ENCODE measurements at places on chromosomes 3 and 15.
A peak's percentile ranks its signal among the peaks of the same experiment; 100 is the strongest.

- DNase-seq, result no peak
Observed at GRCh38 chr15:90306560-90306959, 41.1 kb downstream of the NGRN start.

DNA sequence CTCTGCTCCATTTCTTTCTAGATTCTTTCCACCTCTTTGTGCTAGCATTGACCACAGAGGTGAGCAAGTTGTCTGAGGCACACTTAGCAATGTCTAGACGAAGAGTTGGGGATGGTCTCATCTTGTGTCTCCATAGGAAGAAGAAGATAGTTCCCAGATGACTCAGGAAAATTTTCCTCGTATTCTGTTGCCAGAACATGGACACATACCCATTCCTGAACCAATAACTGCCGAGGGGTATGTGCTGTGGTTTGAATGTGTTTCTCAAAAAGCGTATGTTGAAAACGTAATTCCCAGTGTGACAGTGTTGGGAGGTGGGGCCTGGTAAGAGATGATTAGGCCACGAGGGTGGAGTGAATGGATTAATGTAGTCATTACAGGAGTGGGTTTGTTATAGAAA lies 107.5 kb upstream of the GALNT15 start:
- no peak for DNase-seq

DNA sequence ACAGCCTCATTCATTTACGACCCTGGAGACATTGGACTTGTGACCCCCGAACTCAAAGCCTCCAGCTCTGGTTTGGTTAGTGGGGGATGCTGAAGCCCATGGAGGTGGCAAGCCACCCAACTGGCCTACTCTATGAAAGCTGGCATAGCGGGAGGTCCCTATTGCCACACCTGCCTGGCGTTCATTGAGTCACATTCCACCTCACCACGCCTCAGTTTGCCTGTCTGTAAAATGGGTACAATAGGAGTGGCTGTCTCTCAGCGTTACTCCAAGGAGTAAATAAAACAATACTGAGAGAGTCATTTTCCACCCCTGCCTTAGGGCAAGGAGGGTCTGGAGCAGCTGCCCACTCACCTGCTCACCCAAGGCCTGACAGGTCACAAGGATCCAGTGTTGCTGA lies 60.2 kb downstream of the NUP210 start:
- no peak for DNase-seq

DNA sequence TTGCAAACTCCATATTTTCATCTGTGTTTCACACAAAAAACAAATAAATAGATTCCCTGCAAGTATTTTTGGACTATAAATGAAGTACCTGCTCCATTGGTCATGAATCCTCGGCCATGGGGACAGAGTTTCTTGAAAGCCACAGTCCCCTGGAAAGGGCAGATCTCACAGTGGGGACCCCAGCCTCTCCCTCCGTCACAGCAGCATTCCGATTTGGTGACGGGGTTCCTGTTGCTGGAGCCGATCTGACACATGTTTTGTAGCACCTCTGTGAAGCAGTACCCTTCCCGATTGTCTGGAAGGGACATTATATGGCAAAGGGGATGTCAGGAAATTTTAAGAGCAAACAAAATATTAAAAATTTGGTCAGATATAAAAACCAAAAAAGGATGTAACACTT lies 96.2 kb downstream of the DUT start:
- no peak for DNase-seq

GRCh38 chr3:171133337-171133736 lies 106.8 kb upstream of the SLC2A2 start:
- no peak for DNase-seq

GRCh38 chr3:128068156-128068620 lies 16.0 kb downstream of the SEC61A1 start:
- DNase-seq, result peak; percentile 29

- DNase-seq, result no peak
Observed at GRCh38 chr3:11554236-11554610, 89.5 kb downstream of the VGLL4 start.

GRCh38 chr3:155303540-155304097 lies 10.1 kb upstream of the STRIT1 start:
- DNase-seq, result no peak

- DNase-seq, result no peak
Observed at GRCh38 chr3:170142373-170142772, 39.2 kb downstream of the PHC3 start.

GRCh38 chr3:106088304-106088703 lies 219.5 kb upstream of the CBLB start:
- peak; percentile 3 for DNase-seq

GRCh38 chr3:150906461-150906860 lies 1.2 kb upstream of the MINDY4B start:
- DNase-seq, result no peak

DNA sequence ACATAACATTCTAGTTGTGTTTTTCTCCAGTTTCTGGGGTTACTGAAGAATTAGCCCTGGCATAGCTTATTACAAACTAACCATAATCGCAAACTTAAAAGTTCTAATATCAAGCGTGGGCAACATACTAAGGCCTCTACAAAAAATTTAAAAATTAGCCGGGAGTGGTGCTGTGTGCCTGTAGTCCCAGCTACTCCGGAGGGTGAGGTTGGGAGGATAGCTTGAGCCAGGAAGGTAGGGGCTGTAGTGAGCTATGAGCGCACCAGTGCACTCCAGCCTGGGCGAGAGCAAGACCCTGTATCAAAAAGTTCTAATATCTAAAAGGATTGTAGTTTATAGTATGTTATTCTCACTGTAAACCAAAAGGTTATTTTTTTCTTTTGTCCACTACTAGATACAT lies 1.1 kb downstream of the OIP5 start:
- DNase-seq, result no peak

DNA sequence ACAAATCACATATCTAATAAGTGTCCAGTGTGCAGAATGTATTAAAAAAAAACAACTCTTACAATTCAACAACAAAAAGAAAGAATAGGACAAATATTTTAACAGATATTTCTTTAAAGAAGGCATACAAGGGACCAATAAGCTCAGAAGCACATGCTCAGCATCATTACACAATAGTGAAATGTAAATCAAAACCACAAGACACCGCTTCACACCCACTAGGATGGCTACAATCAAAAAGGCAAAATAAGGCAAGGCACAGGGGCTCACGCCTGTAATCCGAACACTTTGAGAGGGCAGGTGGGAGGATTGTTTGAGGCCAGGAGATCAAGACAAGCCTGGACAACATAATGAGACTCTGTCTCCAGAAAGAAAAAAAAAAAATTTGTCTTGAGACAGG lies 255.6 kb downstream of the MAGI1 start:
- no peak for DNase-seq

- DNase-seq, result no peak
Observed at GRCh38 chr15:52394118-52394517, 98.5 kb upstream of the MYO5C start.

GRCh38 chr3:26515351-26515750 lies 107.2 kb upstream of the LRRC3B start:
- DNase-seq, result no peak

DNA sequence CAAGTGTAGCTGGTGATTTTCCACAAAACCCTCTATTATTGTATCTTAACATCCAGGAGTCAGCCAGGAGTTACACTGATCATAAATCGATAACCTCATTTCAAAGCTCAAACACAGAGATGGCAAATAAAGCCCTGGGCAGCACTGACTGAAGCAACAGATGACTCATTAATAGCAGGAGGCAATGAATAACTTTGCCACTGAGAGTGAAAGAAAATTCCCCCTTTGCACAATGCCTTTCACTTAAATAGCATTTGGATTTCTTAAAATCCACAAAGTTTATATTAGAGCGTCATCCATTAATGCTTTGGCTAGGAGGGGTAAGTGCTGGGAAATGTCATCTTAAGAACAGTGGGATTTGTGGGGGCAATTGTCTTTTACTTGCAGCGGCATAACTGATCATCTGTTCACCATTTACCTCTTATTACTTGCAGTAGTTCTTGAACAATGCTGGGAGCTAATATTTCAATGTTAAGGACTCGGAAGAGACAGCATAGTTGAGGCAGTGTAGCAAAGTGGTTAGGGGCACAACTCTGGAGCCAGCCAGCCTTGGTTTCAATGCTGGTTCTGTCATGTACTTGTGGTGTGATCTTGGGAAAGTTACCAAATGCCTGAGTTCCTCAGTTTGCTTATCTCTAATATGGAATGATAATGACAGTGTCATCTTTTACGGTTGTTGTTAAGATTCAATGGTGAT lies 630.4 kb upstream of the TBL1XR1 start:
- no peak for DNase-seq

DNA sequence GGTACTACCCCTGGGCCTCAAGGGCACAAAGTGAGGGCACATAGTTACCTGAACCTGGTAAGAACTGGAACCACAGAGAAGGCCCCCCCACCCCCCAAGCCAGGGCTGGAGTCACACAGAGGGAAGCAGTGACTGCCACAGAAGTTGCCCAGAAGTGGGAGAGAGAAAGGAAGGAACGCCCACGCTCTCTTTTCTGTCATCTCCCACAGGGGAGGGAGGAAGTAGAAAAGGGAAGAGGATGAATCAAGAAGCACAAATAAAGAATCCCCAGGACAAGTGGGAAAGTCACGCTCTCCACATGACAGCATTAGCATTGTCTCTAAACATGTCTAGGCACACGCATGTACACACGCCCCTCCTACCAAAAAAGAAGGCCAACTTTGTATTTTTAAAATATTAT lies 114.7 kb upstream of the FRMD4B start:
- DNase-seq, result no peak

DNA sequence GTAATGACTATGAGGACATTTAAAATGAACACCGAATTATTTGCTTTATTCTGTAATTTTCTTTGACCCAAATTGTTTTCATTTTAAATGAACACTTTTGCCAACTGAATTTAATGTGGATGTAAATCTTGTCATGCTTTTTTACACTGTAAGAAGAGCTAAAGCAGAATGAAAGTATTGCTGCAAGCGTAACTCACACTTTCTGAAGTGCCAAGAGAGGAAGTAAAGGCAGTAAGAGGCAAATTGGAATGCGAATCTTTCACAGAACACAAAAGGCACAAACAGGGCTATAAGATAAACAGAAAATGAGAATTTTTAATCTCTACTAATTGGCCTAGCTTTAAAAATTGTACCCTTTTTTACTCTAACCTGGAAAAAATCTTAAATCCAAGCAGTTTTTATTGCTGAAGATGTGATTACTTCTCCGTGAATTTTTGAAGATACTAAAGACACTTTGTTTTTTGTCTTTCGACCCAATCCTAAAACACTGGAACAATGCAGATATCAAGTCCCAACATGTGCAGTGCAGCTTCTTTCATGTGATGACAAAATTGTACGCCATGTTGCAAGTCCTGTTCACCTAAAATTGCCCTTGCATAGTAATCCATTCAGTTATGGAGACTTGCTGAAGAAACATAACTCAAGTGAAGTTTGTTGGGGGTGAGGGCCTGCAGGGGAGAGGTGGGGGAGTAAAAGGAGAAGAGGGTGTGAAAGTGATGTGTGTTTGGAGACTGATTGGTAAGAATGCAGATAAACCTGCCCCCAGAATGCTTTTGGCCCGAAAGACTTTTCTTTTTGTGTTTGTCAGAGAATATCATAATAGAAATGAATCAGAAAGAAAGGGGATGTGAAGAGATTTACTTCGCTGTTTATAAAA lies 1.4 kb downstream of the ARID3B start:
- DNase-seq, result no peak

DNA sequence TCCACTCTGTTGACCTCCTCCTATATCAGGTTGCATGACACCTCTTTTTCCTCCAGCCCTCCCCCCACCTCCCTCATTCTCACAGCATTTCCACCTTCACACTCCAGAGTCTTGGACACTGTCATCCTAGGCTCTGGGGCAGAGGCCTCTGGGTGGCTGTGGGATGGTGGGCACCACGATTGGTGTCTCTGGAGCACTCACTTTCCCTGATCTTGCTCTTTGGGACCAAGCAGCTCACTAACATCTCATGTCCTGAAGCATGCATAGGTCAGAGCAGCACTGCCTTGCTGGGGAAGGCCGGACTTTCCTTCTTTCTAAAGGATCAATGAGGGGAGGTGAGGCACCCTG lies 14.9 kb downstream of the ZBTB47 start:
- no peak for DNase-seq

DNA sequence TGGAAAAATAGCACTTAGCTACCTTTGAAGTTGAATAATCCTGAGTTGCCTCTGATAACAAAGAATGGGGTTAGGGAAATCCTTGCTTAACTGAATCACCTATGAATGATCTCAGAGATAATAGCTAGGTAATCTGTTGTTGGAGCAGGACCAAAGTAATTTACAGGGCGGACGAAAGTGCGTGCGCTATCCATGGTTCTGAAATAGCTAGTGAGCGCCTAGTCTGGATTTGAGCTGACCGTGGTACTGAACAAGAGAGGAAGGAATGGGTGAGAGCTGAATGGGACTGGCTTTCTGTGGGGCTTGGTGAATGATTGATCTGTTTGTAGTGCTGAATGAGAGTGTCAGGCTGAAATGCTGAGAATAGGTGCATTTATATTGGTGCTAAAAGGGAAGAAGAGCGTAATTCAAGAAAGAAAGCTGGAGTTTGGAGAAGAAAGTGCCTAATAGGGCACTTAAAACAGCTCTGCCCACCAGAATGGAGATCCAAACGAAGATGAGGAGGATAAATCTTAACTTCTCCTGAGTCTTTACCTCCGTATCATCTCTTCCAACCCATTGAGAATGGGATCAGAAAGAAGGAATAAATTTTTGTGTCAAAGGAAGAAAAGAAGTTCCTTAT lies 10.1 kb downstream of the SCN10A start:
- no peak for DNase-seq

- no peak for DNase-seq
Observed at GRCh38 chr3:159413319-159413718, 575.3 kb upstream of the IL12A start.

DNA sequence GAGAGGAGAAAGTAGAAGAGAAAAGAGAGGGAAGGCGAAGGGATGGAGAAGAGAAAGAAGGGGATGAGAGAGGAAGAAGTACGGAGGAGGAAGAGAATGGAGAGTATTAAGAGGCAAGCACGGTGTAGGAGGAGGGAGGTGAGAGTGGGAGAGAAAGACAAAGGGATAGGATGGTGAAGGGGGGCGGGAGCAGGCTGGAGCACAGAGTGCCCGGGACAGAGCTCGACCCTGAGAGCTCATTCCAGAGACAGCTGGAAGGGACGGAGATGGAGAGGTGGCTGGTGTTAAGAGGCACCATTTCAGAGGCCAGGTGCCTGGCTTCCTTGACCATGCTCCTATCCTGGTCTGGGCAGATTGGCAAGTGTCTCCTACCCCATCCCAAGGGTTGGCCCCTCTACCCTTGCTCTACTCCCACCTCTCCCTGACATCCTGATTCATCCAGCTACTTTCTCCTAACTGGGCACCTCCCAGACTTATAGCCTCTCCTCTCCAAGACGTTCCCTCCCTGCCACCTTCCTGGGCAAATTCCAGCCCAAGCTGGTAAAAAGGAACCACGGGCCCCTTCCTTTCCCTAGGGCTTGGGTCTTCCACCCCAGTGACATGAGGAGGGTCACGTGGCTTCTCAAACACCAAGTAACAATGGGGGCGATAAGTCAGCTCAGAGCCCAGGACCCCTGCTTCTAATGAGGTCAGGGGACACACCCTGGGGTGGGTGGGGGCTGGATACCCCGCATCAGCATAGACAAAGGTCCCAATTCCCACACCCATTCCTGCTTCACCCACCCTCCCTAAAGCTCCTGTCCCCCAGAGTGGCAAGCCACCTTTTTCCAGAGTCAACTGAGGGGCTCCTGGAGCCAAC lies 1.1 kb downstream of the CLCN2 start:
- DNase-seq, result no peak

GRCh38 chr15:23686466-23687142 lies 501 bp downstream of the NDN start:
- no peak for DNase-seq
